Diencephalon (tissue), 1 donor: ENCODE measurements at places on chromosomes 2 and 18. TPM values are rescaled to one million over a fixed set of nuclear protein-coding genes. Genes with fewer than 3 reads are reported as not detected.

The REG1B gene
- total RNA-seq, result not detected

The LBX2 gene
- total RNA-seq, result not detected

The ADRA2B gene
- 0.46 TPM for total RNA-seq

The PDE11A gene
- 3.9 TPM for total RNA-seq

The LIMS1 gene
- total RNA-seq, result 20.8 TPM

The SKOR2 gene
- 0.23 TPM for total RNA-seq

The ICOS gene
- total RNA-seq, result not detected

The UGT1A4 gene
- total RNA-seq, result not detected
